ENCODE measurements at places on chromosomes 12 and 14. TPM values are rescaled to one million over a fixed set of nuclear protein-coding genes. Genes with fewer than 3 reads are reported as not detected.

NTS gene
- total RNA-seq: not detected

INHBC gene
- not detected for total RNA-seq

KRT81 gene
- total RNA-seq: not detected

LRP6 gene
- total RNA-seq: 13.1 TPM

REM2 gene
- total RNA-seq: 0.58 TPM

AQP2 gene
- not detected for total RNA-seq

FOXN4 gene
- not detected for total RNA-seq

All from myometrial cell (primary cell).